ENCODE measurements at places on chromosomes 4 and X.

GRCh38 chrX:29617276-29617675 is 598.1 kb upstream of the MAGEB2 start:
- peak; percentile 7 for DNase-seq

DNA sequence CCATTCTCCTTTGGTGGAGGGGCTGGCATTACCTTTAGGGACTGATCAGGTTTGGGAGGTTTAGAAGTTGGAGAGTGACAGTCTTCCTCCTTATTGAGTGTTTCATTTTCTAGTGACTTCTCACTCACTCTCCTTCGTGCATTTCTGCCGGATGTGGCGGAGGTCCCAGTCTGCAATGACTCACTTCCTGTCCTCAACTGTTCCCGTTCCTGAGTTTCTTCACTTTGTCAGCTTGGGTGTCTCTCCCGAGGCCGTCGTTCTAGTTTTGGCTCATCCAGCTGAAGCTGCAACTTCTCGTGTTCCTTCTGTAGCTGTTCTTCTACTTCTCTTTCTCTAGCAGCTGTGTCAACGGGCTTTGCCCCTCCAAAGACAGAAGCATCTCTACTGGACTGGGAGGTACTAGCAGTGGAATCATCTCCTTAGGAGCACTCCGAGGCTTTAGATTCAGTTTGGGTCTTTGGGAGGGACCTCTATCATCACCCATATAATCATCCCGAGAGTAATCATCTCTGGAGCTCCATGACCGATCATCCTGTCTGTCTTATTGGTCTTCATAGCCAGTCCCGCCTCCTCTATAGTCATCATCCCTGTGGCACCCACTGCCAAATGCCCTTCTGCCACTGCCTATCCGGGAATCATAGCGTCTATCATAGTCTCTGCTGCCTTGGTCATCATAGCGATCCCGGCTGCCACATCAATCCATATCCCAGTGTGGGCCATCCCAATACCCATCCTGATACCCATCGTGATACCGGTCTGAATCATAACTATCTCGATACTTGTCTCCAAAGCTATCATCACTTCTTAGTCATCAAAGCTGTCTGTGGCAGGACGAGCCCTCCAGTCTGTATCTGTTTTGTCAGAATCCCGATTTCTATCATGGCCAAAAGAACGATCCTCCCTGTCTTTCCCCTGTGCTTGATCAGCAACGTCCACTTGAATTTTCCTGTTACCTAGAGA is 35.3 kb upstream of the VSIG4 start:
- peak; percentile 7 for DNase-seq

GRCh38 chr4:22498866-22499265 is 17.0 kb downstream of the ADGRA3 start:
- DNase-seq = no peak

- no peak for DNase-seq
These were observed 20.1 kb upstream of the FGFR3 start for GRCh38 chr4:1772853-1773538.

- DNase-seq = no peak
These were observed 70.2 kb upstream of the BCOR start for GRCh38 chrX:40167850-40168479.

DNA sequence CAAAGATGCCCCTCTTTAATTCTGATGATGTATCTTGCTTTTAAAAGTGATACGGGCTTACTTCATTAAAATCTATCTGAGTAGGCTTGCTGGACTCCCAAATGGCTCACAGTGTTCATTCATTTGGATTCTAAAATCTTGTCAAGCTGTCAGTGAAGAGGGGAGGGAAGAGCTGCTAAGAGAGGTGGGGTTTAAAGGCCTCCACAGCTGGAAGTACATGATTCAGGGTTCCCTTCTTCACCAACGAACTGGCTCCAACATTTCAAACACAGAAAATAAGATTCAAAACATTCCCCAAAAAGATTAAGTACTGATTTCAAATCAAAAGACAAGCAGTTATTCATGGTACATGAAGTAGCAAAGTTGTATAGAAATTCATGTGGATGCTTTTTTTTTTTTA is 133.0 kb upstream of the NAP1L5 start:
- DNase-seq = no peak

- DNase-seq = peak; percentile 70
These were observed 82.4 kb upstream of the PACRGL start for GRCh38 chr4:20617678-20618396.

DNA sequence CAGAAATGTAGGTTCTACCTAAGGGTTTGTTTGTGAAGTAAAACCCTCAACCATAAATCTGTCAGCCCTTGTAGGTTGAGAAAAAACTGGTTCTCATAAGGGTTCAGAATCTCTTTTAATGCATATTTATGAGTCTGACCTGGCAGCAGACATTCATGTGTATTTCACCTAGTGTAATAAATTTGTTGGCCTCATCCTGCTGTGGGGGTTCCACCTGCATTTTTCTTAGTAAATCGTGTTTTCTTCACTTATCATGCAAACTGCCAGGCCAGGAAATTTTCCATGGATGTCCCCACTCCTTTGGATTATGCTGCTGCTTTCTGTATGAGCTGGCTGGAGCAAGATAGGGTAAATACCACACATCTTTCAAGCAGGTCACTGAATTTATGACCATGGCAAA is 42.4 kb downstream of the KLHL13 start:
- no peak for DNase-seq

- DNase-seq = no peak
These were observed 84.0 kb downstream of the SLC10A7 start for GRCh38 chr4:146437778-146438177.

- DNase-seq = no peak
These were observed 29.8 kb upstream of the TEX13C start for GRCh38 chrX:125289920-125290319.

Measured in muscle of arm (tissue), 14 donors.